Stimulated activated naive B cell treated with anti-CD40 and anti-IgM and Interleukin-4, amounts not matched to agents 10 μg/mL and 1 μg/mL and 100 μg/mL, for 72 hours (primary cell): ENCODE measurements at places on chromosomes 6 and 20.

GRCh38 chr20:46113113-46113470 is 5.0 kb upstream of the CD40 start:
- no peak overlapping the region for H3K4me3 ChIP-seq
- H3K27ac ChIP-seq, result no peak overlapping the region
- peaks cover 1% of the 10 kb centered on the region for H3K36me3 ChIP-seq
- no peaks in the 10 kb centered on the region for H3K27me3 ChIP-seq
- no peak for DNase-seq

DNA sequence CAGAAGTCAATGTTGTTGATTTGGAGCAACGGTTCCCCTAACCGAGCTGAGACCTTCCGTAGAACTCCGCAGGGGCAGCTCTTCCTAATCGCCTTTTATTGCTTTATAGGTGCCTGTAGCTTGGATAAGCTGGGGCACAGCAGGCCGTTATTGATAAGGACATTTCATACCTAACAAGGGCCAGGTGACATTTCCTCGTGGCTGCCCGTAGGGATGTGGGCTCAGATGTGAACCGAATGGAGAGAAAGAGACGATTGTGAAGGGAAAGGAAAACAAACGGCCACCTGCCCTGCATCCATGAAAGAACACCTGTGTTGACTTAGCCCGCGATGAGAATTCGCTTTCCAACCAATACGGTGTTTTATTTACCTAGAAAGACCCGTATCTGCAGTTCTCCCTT is 53.3 kb upstream of the DACT2 start:
- H3K4me3 ChIP-seq, result no peak overlapping the region
- no peak for DNase-seq
- no peak overlapping the region for H3K27ac ChIP-seq
- no peaks in the 10 kb centered on the region for H3K4me1 ChIP-seq

DNA sequence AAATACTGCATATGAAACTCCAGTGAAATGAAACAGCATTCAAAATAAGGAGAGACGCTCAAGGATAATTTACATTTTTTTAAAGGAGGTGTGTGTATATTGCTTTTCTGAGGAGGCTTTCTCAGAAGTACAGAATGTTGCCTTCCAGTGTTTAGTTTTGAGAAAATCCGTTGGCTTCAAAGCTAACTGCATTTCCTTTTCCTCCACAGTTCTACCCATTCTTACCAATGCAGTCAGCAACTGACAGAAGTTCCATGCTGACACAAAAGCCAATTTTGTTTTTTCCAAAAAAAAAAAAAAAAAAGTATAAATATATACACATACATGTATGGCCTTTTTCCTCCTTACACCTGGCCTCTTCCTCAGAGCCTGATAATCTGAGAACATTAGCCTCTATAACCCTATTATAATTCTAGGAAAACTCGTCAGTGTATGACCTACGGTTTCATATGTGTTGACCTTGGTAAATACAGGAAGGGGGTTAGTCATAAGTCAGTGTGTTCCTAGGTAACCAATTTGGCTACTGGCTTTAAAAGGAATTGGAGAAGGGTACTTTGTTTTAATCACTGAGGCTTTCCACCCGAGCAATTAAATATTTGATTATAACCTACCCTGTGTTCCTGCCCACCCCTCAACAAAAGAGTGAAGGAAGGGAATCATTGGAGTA is 24.2 kb downstream of the MGME1 start:
- no peaks in the 10 kb centered on the region for H3K27me3 ChIP-seq
- no peak for DNase-seq
- H3K27ac ChIP-seq, result peak overlapping the region; percentile 75
- no peak overlapping the region for H3K4me3 ChIP-seq
- H3K4me1 ChIP-seq, result peaks cover 36% of the 10 kb centered on the region
- peaks cover 29% of the 10 kb centered on the region for H3K36me3 ChIP-seq

GRCh38 chr20:40678286-40678875 is 10.7 kb downstream of the MAFB start:
- H3K27me3 ChIP-seq, result peaks cover 70% of the 10 kb centered on the region
- H3K36me3 ChIP-seq, result peaks cover 2% of the 10 kb centered on the region
- H3K27ac ChIP-seq, result no peak overlapping the region

DNA sequence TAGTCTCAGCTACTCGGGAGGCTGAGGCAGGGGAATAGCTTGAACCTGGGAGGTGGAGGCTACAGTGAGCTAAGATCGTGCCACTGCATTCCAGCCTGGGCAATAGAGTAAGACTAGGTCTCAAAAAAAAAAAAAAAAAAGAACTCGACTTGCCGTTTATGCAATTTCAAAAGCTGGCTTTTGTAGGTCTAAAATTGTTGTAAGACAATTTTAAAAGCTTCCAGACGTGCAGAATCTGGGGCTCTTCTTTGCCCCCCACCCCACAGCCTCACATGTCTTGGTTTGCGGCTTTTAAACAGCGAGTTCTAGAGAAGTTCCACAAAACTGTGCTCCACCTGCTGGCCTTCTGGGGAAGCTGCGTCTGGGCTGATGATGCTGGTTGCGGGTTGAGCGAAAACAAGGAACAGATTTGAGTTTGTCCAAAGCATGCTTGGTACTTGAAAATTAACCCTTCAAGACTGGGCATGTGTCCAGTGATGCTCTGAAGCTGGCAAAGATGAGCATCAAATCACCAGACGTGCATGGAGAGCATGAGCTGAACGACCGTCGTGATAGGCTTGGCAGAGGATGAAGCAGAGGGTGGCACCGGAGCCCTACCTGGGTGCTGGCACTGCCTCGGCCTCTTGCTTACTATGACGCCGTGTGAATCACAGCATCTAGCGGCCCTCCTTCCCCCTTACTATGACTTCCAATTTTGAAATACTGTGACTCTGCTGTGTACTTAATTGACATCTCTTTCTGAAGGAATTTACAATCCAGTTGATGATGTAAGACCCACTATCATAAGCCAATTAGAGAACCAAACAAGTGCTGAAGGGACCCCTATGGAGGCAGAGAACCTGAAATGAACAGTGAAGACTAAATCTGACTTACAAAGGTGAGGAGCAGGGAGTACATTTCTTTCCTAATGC is 171.4 kb downstream of the GMPR start:
- no peak overlapping the region for H3K27ac ChIP-seq
- no peaks in the 10 kb centered on the region for H3K27me3 ChIP-seq

DNA sequence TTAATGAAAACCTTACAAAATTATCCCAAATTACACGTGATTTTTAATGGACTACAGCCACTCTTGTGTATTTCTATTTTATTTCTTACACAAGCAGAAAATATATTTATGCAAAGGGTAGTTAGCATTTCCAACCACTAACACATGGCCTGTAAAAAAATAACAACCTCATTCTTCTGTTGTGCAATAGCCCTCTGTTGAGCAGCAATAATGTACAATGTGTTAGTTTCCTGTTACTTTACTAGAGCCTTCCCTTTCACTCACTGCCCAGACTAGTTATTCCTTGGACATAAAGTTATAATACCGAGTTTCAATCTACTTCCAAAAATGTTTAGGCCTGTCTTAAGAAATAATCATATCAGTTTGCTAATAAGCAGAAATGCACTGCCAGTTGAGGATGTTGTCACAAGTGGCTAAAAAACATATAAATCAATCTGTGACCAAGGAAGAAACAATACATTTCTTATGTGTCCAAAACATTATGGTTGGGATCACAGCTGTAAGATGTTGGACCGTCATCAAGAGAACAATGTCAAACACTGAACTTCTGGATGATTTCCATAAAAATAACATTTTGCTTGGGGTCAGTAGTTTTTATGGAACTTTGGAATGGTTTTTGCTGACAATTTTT is 73.6 kb upstream of the RNF146 start:
- DNase-seq, result no peak
- no peak overlapping the region for H3K27ac ChIP-seq
- H3K27me3 ChIP-seq, result no peaks in the 10 kb centered on the region
- no peaks in the 10 kb centered on the region for H3K4me1 ChIP-seq
- no peaks in the 10 kb centered on the region for H3K36me3 ChIP-seq
